ENCODE measurements at places on chromosomes 6 and 20.

DNA sequence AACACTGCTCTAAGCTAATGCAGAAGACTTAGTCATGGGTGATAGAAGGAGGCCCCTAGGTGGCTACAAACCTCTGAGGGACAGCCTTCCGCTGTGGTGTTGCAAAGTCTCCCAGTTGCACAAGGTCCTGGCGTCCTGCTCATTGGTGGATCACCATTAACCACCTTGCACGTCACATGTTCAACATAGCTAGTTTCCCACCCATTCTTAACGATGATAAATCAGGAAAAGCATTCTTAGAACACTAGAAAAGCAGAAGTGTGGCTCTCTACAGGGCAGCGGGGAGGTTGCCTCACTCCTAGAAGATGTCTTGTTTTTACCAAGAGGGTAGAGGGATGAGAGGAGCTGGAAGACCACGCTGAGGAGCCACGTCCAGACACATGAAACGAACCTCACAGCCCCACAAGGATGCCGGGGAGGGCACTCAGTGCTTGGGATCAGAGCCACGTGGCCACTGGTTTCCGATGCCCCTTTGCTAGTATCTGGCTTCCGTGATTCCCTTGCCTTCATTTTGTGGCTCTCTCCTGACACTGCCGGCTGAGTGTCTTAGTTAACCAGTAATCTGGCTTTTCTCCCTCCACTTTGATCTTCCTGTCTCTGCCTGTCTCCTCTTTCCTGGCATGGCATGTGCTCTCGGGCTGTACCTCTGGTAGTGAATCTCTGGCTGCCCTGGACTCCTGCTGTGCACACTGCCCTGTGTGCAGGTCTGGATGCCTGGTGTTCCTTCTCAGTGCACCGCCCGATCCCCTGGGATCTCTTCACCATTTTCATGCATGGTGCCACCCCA, 91.4 kb upstream of the NEDD9 start:
- no peak for DNase-seq

- no peak for DNase-seq
These were observed 120.4 kb downstream of the TOX2 start for GRCh38 chr20:44034965-44035635.

- DNase-seq: no peak
These were observed 15.5 kb downstream of the UCKL1 start for GRCh38 chr20:63940472-63941266.

GRCh38 chr6:41498968-41499599, 47.1 kb upstream of the FOXP4 start:
- no peak for DNase-seq

- DNase-seq: no peak
These were observed 32.2 kb upstream of the IER3 start for GRCh38 chr6:30776390-30777154.

GRCh38 chr20:25310921-25311728, 63.2 kb downstream of the PYGB start:
- no peak for DNase-seq

- no peak for DNase-seq
These were observed 10.4 kb upstream of the NT5DC1 start for GRCh38 chr6:116090251-116090650.

GRCh38 chr6:118553132-118553531, 5.0 kb downstream of the PLN start:
- DNase-seq: no peak

DNA sequence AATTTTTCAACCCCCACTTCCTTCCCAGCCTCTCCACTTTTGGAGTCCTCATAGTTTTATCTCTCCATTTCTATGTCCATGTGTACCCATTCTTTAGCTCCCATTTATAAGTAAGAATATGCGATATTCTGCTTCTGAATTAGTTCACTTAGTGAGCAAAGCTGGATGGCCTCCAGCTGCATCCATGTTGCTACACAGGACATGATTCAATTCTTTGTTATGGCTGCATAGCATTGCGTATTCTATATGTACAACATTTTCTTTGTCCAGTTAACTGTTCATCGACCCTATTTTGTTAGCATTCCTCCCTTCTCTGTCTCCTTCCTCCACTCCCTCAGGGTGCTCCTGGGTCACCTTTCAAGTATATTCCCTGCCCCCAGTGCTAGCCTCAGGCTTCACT, 210.0 kb upstream of the SSTR4 start:
- no peak for DNase-seq

DNA sequence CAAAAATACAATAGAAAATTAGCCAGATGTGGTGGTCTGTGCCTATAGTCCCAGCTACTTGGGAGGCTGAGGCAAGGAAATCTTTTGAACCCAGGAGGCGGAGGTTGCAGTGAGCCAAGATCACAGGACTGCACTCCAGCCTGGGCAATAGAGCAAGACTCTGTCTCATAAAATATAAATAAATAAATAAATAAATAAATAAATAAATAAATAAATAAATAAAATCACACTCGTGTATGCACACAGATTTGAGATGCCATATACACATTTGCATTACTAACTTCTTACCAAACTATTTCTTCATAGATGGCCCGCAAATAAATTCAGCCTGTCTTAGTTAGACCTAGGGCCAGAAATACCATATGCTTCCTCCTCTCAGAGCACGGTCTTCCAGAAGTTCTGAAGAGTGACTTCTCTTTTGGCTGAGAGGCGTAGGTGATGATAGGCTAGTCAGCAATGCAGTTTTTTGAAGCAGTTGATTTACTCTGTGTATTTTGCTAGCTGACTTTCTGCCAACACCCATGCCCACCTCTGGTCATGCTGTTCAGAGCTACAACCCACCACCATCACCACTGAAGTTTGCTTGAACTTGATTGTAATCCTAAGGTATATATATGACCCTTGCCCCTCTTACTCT, 150.1 kb downstream of the SASH1 start:
- DNase-seq: no peak

DNA sequence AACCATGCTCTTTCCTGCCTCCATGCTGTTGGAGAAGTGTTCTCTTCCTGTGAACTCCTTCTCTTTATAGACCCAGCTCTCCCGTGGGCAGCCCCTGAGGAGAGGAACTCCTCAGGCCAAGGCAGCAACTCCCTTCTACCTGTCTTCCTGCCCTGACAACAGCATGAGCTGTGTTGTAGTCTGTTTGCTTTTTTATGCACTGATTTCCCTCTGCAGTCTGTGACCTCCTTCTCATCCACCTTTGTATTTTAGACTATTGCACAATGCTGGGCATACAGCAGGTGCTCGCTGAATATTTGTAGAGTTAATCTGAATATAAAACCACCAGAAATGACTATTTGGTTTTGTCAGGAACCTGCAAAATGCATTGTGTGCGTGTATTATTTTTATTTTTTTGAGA, 152.2 kb upstream of the CHD6 start:
- no peak for DNase-seq

GRCh38 chr6:43579171-43579570, 3.2 kb downstream of the POLH start:
- no peak for DNase-seq

DNA sequence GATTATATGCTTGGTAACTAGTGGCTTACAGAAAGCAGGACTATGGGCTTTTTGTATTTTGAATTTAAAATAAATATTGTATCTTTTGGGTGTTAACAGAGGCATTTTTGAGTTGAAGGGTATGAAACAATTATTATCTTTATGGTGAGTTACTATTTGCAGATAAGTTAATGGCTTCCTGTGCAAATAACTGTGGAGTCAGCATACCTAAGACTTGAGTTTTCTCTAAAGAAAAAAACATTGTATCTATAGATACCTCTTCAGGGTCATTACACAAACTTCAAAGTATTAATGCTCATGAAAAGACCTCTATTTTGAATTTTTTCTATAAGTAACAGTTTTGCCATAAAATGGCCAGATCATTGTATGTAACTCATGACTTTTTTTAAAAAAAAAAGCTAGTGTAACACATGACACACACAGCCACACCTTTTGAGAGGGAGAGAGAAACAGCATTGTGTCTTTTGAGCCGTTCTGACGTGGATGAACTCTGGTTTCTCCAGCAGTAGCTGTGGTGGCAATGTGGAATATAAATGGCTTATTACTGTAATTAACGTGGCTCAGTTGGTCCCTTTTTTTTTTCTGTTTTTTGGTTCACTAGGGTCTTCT, 36.3 kb downstream of the PLEKHG1 start:
- no peak for DNase-seq

DNA sequence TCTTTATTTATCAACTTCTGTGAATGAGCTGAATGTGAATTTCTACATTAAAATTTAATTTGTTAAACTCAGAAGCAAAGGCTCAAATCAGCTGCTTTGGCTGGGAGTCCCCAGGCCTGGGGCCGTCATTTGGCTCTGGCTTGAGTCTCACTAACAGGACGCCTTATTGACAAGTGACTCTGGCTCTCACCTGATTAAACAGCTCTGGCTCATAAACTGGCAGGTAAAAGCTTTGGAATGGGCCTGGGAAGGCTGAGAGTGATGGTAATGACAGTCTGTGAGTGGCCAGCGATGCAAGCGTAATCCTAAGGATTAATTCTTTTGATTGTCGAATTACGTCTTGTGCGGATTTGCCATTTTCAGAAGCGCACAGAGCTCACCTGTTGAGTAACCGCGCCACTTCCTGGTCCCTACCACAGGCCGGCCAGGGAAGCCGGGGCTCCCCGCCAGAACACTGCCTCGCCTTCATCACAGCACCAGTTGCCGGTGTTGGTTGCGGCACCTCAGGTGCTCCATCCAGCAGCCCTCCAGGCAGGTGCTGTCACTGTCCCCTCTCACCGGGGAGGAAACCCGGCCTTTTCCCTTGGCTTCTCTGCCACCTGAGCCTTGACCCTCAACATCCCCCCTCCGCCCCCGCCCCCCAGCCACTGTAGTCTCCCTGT, 110.7 kb downstream of the ZDHHC14 start:
- no peak for DNase-seq

DNA sequence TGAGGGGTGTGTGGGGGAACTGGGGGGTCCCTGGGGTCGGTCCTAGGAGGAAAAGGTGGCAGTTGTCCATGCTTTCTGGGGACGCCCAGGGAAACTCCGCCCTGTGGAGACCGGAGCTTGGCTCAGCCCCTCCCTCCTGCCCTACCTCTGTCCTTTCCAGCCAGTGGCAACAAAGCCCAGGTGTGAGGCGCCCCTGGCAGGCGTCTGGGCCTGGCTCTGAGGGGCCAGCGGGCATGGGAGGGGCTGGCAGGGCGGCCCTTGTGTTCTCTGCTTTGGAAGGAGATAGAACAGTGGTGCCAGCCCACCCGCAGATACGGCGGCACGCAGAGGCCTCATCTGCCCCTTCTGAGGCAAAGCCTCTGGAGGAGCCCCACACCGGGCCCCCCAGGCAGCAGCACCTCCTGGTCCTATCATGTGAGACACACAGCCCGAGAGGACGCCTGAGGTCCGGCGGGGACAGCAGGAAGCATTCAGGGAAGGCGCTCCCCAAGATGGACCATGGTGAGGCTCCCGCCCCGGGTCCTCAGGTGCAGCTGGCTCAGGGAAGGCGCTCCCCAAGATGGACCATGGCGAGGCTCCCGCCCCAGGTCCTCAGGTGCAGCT, 47.9 kb downstream of the YTHDF1 start:
- DNase-seq: no peak

DNA sequence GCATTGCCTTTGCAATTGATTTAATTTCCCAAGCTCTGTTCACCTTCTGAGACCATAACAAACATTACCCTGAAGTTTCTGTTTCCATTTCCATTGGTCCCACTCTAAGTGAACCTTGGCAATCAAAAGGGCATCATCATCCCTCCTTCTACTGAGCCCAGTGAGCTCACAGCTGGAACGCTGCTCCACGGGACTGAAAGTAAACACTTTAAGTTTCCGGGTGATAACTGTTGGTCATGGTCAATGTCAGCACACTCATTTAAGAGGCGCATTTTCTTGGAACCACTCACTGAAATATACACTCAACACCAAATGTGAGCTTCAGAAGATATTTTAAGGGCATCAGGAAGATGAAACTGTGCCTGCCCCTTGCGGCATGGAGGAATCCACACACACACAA, 37.1 kb upstream of the RPS6KA2 start:
- DNase-seq: no peak

- peak; percentile 26 for DNase-seq
These were observed 85.9 kb downstream of the SMLR1 start for GRCh38 chr6:130913120-130913519.

- DNase-seq: no peak
These were observed 375.1 kb downstream of the BTBD9 start for GRCh38 chr6:38264605-38265004.

DNA sequence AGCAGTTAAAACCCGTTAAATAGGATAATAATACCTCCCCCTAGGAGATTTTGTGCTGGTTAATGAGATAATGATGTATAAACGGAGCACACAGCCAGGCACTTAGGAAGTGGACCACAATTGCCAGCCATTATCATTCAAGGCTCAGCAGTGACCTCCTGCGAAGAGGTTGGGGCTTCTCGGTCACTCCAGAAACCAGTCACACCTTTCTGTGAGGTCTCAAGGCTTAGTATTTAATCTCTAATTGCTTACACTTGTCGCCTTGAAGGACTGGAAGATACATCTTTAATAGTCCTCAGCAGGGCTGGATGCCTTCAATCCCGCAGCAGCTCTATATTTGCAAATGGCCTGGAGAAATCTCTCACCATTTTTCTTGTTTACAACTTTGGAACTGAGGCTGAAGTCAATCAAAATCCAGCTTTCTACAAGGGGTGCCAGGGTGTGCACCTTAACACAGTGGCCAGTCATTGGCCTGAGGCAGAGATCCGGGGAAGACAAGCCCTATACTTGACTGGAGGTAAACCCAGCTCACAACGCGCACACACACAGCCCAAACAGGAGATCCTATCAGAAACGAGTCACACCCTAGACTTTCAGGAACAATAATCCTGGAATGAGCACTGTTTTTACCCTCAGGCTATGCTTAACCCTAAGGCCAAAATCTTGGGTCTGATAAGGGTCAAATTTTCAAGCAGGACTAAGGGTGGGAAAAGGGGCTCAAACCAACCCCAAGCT, 1.2 kb downstream of the POU5F1 start:
- DNase-seq: no peak

DNA sequence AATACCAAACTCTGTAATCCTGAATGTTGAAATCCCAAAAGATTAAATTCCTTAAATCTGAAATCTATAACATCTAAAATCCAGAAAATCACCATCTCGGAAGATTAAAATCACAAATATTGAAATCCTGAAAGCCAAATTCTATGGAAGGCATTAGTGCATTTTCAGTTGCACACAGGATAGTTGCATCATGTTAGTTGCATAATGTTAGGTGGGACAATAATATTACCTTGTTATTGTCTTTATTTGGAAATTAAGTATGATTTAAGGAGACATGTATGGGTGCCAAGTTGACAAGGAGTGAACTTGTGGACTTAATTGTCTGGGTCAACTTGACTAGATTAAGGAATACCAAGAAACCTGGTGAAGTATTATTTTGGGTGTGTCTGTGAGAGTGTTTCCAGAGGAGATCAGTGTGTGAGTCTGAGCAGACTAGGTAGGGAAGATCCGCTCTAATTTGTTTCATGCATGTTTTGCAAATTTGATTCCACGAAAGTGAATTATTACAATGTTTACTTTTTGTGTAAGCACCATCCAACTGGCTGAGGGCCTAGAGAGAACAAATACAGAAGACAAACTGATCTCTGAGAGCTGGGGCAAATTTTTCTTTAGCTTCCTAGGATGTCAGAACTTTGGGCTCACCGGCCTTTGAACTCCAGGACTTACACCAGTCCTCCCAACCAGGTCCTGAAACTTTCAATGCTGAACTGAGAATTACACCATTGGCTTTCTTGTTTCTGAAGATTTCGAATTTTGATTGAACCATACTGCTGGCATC, 545.1 kb upstream of the IRAK1BP1 start:
- DNase-seq: no peak

- DNase-seq: no peak
These were observed 105.5 kb downstream of the IPCEF1 start for GRCh38 chr6:154251116-154251515.
